GF-D8 (cell line): ENCODE measurements at places on chromosomes 2 and 18.

DNA sequence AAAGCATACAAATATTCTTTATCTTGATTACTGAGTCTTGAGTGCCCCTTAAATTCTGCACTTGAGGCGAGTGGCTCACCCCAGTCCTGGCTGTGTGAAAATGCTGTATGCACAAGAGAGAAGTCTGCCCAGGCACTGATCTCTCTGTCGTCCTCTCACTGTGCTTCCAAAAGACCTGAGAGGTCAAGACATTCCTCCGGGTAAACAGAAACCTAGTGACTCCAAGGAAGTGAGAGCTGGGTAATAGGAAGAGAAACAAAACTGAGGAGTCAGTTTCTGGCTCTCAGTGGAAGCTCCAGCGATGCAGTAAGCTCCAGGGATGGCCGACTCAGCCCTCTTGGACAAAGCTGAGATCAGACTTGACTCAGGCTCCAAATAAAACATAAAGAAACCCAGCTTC, 70.9 kb downstream of the AAK1 start:
- no peak for DNase-seq

DNA sequence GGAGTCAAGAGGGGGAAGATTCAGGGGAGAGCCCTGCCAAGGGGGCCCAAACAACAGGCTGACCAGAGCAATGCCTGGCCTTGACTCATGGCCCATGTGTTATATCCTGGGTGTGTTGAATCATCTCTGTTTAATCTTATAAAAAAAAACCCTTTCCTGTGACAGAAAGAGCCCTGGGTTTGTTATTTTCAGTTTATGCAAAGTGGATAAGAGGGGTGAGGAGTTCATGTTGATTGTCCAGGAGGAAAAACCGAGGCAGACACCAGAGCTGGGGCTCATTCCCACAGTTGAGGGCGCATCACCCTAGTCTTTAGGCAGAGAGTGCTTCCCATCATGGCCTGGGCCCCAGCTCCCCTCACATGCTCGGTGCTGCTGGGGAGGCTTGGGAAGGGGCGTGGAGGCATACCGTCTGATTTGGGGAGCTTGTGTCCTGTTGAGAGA, 30.9 kb upstream of the IL37 start:
- DNase-seq: no peak

- DNase-seq: no peak
These were observed 81.3 kb downstream of the CDC42EP3 start for GRCh38 chr2:37590119-37590571.

DNA sequence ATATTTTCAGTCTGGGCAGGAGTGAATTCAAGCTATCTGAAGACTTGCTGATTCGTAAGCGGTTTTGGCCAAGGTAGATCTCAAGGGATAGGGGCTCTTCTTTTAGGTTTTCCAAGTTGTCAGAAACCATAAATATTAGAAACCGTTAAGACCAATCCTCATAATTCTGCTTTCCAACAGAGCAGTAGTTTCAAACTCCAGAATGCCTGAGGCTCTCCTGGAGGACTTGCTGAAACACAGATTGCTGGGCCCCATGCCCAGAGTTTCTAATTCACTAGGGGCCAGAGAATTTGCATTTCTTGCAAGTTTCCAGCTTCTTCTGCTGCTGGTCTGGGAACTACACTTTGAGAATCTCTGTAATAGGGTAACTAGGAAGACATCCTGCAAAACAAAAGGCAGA, 1855.7 kb upstream of the CELF4 start:
- no peak for DNase-seq

DNA sequence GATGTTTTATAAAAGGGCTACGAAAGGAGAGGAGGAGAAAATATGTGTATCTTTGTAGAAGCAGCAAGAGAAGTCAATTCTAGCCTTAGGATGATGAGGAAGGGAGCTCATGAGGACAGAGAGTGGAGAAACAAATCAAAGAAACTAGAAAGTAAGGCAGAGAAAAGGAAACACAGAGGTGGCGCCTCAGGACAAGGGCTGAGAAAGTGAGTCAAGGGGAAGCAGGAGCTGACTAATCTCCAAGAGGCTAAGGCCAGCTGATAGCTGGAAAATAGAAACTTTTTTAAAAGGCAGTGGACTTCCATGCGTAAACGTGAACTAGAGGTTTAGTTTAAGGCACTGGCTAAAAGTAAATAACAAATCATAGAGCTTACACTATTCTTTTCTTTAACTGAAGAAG, 173.3 kb downstream of the ANKRD44 start:
- DNase-seq: no peak

DNA sequence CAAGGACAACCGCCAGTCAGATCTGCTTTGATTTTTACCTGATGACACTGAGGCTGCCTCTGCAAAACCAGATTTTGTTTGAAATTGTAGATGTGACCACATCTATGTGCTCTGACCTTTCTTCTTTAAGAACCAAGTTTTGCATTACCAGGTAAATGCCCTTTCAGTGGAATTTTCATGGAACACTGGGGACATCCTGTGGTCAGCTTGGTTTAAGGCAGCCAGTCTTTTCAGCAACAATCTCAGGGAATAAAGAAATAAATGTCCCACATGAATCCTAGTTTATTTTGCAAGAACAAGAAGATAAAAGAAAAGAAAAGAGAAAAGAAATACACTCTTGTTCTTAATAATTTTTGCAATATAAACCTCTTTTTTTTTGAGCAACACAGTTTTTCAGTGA, 90.6 kb downstream of the POU3F3 start:
- no peak for DNase-seq

- DNase-seq: no peak
These were observed 46.2 kb downstream of the TWSG1 start for GRCh38 chr18:9380621-9381395.

GRCh38 chr2:109726379-109727270, 67.5 kb upstream of the RGPD5 start:
- no peak for DNase-seq

GRCh38 chr2:109463236-109463635, 150.5 kb downstream of the SEPTIN10 start:
- DNase-seq: no peak

DNA sequence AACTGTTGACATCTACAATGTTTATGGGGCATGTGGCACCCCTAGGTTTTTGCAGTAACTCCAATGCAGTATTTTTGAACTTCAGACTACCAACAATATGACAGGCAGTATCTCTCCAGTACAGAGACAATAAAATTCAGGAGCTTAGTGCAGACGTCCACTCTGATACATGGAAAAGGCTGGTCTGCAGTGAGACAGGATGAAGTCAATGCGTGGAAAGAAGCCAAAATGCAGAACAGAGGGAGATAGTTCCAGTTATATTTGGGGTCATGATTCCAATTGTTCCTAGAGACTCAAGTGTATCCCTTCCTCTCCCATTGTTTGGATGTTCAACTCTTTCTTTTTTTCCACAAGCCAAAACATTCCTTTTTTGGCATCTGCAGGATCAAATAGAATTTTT, 18.7 kb upstream of the SMAD2 start:
- DNase-seq: no peak

DNA sequence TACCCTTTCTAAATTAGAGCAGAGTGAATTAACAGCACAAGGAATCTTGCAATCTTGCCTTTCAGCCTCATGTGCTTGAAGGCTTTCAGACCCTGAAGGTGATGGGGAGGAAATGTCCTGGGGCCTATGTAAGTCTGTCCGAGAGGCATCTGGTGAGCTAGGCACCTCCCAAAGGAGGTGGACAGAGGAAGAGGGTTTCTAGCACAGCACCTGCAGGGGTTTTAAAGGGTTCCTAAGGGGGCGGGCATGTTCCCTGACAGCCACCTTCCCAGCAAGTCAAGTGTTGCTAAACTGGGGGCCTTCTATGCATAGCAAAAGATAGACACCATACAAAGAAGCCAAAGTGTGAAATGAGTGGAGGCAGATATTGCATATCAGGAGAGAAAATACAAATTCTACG, 88.5 kb downstream of the CDH2 start:
- DNase-seq: no peak
